ENCODE measurements at places on chromosomes 1 and 21.

- DNase-seq, result no peak
These were observed 64.4 kb downstream of the PCNT start for GRCh38 chr21:46388206-46388880.

DNA sequence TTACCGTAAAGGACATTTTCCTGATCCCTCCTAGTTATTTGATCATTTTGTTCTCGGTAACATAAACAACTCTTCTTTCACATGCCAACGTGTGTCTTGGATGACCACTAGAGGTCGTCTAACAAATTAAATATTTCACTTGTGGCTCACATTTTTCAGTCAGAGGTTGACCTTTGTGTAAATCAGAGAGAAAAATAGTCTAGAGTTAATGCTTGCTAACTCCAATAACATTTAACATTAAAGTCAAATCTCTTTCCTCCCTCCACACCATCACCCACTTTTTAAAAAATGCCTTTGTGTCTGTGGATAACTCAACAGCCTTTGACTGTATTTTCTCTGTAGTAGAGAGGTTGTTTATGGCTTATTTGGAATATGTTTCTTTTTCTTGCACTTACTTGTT lies 220.5 kb upstream of the B3GALT2 start:
- no peak for DNase-seq

DNA sequence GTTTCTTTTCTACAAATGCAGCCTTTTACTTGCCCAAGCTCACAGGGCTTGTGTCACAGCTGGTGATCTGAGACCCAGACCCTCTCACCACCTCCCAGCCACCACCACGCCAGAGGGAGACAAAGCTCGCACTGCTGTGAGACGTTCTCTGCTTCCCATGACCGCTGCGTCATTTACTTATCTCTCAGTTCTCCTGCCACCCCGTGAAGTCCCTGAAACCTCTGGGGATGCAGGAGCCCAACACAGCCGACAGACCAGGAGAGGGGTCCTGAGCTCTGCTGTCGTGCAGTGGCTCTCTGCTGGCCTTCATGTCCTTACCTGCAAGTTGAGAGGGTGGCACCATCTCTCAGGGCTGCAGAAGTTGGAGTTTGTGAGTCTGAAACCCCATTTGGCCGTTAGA lies 77.7 kb downstream of the SLC16A1 start:
- no peak for DNase-seq

- DNase-seq, result no peak
These were observed 1.3 kb downstream of the AIRE start for GRCh38 chr21:44286716-44287632.

DNA sequence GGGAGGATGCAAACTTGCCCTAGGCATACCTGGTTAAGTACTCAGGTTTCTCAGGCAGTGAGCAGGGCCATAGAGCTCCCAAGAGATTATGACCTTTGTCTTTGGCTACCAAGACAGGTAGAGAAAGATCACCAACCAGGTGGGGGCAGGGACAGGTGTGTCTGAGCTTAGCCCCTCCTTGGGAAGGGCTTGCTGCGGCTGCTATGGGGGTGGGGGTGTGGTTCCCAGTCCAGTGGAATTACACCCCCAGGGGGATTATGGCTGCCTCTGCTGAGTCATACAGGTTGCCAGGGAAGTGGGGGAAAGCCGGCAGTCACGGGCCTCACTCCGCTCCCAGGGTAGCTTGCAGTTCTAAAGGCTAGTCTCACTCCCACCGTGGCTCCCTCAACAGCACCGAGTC lies 65.2 kb upstream of the FAM163A start:
- no peak for DNase-seq

GRCh38 chr1:154755858-154756730 lies 114.0 kb downstream of the KCNN3 start:
- DNase-seq, result no peak

GRCh38 chr21:33811167-33812010 lies 104.2 kb downstream of the ATP5PO start:
- DNase-seq, result no peak

DNA sequence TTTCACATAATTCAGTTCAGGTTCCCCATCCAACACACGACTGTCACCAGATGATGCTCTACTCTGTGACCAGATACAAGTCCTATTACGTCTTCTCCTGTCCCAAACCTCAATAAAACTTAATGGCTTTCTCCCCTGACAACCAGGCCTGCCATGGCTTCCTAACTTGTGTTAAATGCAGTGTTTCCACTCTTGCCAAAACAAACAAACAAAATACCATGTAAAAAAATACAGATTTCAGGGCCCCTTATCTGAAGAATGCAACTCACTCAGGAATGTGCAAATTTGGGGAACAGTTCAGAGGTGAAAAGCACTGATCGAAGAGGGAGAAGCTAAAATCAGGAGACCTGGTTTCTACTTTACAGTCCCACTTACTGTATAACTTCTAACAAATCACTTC lies 863 bp upstream of the NUF2 start:
- no peak for DNase-seq

GRCh38 chr1:220573836-220574235 lies 45.9 kb downstream of the MARK1 start:
- no peak for DNase-seq

GRCh38 chr1:243416495-243416894 lies 160.7 kb downstream of the SDCCAG8 start:
- no peak for DNase-seq

DNA sequence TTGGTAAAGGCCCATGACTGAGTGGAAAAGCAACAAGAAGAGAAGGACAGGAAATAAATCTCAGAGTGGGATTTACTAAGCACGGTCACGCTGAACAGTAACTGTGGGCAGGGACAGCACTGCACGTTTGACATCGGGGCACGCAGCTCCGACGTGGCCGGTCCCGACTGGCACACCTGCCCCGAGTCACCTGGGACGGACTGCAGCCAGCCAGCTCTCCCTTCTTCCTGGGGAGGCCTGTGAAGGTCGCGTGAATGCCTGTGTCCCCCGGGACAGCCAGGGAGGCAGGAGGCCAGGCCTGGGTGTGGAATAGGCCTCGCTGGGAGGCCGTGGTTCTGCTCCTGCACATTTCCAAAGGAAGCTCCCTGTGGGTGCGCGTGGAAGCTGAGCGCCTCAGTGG lies 140.2 kb downstream of the PRDM16 start:
- no peak for DNase-seq

GRCh38 chr21:39315603-39316445 lies 2.4 kb upstream of the BRWD1 start:
- no peak for DNase-seq

DNA sequence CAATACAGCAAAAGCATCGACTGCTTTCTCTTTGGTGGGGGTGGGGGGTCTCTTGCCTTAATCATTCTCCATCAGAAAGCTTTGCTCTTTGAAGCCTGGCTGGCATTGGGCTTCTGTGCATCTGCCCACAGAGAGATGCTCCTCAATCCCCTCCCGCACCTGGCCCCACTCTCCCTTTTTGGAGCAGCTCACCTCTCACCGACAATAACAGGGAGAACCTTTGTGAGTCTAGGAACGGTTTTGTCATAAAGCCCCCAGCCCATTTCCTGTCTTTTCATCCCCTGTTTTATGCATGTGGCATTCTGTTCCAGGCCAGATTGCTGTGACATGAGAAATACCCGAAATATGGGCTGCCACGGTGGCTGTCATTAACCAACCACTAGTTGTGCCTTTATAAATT lies 469.0 kb upstream of the VAMP3 start:
- DNase-seq, result no peak

- DNase-seq, result no peak
These were observed 20.3 kb downstream of the USP24 start for GRCh38 chr1:55194851-55195250.

GRCh38 chr1:206606867-206607266 lies 5.4 kb downstream of the EIF2D start:
- DNase-seq, result no peak

GRCh38 chr1:231625975-231626534 lies 535 bp upstream of the DISC1 start:
- DNase-seq, result no peak

- no peak for DNase-seq
These were observed 65.5 kb upstream of the COA6 start for GRCh38 chr1:234307726-234308125.

DNA sequence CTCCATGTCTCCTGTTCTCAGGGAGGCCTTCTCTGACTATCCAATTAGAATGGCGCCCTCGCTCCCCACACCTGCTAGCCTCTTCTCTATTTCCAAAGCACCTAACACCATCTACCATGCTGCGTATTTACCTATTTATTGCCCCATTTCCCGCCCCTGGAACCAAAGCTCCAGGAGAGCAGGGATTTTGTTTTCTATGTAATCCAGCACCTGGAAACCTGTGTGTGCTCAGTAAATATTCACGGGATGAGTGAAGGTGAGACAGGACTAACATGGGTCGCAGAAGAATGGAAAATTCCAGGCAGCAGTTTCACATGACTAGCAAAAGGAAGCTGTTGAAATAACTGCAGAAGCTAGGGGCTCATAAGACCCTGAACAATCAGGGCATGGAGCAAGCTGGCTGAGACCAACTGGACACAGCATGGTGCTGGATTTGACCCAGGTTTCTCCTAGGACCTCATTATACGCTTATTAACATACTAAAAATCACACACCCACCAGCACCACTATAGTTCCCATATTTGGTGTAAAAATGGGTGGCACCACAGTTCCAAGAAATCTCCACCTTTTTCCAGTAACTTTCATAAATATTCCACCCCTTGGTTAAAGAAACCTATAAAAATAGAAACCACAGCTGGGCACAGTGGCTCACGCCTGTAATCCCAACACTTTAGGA lies 15.1 kb upstream of the TENT5B start:
- DNase-seq, result no peak

GRCh38 chr1:225152061-225152460 lies 222.6 kb downstream of the DNAH14 start:
- no peak for DNase-seq

DNA sequence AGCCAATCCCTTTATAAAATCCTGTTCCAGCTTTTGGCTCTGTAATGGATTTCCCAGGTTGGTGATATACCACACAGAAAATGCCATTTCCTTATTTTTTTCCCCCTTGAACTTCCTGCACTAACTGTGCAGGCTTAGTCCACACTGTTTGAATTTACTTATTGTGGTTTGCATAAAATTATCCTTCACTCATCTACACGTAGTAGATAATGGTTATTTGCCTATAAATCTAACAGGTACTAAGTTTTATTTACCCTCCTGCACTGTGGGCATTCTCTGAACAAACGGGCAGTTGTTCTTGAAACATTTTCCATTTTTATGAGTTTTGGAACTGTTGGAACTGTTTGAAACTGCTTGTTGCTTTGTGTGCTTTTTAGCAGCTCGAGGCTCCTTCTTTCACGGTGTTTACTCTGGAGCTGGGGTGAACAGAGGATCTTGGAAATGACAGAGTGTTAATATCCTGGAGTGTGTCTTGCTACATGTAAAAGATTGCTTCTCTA lies 23.0 kb upstream of the KIFAP3 start:
- DNase-seq, result no peak
